ENCODE measurements at places on chromosomes 13 and 19.
A peak's percentile ranks its signal among the peaks of the same experiment; 100 is the strongest.

DNA sequence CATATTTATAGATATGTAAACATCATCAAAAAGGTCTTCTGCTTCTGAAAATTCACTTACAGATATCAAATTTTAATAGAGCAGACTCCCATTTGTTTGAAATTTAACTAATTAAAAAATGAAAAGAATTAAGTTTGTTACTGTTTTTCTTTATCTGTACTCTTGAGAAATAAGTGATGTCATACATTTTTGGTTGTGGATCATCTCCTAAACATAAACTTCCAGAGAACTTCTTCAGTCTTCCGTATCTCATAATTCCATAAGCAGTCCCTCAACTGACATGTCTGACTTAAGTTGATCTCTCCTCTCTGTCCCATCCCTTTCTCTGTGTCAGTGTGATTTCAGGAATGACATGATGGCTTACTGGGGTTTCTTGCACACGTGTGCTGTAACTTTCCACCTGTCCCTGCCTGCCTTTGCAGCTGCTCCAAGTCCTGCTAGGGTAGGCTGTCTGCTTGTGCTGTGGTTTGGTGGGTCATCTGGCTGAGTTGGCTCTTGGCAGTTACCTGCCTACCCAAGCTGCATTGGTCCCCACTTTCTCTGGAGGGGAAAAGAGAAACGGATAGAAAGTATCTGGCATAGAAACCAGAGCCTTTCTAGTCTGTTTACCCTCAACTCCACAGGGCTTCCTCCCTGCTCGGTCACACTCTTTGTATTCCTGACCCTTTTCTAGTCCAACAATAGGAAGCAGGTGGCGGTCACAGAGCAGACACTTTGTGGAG is 127.1 kb downstream of the GGACT start:
- DNase-seq, result no peak

GRCh38 chr13:97387890-97388289 is 46.1 kb upstream of the RAP2A start:
- DNase-seq, result no peak

GRCh38 chr19:38170334-38170733 is 53.7 kb downstream of the DPF1 start:
- DNase-seq, result no peak

- no peak for DNase-seq
Measured at GRCh38 chr13:23771552-23771951, 117.6 kb downstream of the MIPEP start.

- no peak for DNase-seq
Measured at GRCh38 chr13:77930430-77930829, 11.8 kb upstream of the EDNRB start.

DNA sequence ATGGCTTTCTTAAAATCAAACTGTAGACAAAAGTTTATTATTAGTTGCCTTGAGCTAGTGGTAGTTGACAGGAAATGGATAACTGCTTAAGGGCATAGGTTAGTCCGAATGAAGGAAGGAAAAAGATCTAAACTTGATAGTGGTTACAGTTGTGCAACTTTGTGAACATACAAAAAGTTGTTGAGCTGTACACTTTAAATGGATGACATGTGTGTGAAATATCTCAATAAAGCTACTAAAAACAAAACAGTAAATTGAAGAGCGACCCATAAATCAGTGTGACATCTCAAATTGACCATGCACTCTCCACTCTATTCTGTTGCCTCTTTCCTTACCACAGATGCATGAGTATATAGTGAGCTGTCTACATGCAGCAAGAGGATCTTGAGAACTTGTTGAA is 1757.8 kb downstream of the PCDH9 start:
- DNase-seq, result no peak

- peak; percentile 5 for DNase-seq
Measured at GRCh38 chr13:24997367-24997967, 98.5 kb upstream of the PABPC3 start.

DNA sequence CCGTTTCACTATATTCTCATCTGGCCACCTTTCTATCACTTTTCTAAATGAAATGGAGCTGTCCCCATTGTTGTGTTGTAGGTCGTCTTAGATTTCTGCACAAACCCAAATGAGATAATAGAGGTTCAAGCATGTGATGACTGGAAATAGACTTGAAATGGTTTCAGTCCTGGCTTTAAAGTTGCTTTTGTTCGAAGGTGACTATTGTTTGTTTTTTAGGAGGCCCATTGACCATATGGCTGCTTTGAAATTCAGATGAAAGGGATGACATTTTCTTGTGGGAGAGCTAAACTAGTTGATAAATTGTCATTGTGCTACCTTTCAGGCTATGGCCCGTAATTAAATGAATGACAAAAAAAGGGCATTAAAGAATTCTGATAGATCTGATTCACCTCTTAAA is 583.7 kb downstream of the GPC6 start:
- no peak for DNase-seq

GRCh38 chr19:13001502-13002165 is 6.4 kb downstream of the NFIX start:
- DNase-seq, result no peak

DNA sequence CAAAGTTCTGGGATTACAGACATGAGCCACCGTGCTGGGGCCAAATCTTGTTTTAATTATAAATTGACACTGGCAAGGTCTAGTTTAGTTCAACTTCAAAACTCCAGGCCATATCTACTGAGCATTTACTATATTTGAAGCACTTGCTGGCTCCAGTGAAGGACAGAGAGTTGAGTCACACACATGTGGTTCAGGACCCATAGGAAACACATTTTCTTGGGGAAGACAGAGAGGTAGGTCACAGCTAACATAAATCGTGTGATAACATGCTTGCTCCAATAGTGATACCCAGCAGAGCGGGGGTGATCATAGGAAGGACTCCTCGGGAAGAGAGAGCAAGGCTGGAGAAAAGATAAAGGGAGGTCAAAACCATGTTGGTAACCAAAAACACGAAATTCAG is 170.6 kb upstream of the TSC22D1 start:
- no peak for DNase-seq

DNA sequence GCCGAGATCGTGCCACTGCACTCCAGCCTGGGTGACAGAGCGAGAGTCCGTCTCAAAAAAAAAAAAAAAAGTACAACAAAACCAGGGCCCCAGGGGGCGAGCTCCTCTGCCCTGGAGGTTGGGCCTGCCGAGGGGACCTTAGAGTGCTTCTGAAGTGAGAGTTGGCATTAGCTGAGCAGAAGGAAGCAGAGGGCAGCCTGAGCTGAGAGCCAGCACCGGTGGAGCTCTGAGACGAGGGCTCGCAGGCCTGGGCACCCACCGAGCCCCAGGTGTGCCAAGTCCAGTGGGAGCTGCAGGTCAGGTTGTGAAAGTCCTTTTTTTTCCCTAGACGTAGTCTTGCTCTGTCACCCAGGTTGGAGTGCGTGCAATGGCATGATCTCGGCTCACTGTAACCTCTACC is 46.0 kb downstream of the KDM4B start:
- DNase-seq, result no peak

- DNase-seq, result no peak
Measured at GRCh38 chr13:110360598-110360997, 53.5 kb downstream of the COL4A2 start.

GRCh38 chr13:51003642-51004041 is 94.1 kb downstream of the RNASEH2B start:
- no peak for DNase-seq

DNA sequence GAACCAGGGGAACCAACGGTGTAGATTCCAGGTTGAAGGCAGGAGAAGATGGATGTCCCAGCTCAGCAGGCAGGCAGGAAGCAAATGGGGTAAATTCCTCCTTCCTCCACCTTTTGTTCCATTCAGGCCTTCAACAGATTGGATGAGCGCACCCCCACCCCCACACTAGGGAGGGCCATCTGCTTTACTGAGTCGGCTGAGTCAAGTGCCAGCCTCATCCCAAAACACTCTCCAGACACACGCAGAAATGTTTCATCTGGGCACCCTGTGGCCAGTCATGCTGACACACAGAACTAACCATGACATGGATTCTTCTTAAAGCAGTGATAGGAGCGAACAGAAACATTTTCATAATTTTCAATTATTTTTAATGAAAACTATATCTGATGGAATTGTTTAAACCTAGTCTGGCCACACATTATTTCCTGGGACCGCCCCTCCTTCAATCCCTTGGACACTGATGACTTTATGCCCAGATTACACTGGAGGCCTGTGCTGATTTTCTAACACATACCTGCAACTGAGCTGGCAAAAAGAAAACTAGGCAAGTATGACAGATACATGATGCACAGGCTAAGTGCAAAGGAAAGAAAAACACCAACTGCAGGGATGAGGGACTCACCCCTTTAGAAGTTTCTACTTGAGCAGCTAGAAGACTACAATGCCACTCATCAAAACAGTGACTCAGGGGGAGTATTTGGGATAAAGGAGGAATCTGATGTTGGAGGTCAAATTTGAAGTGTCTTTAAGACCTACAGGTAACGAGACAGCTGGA is 154.2 kb downstream of the TNFRSF19 start:
- no peak for DNase-seq

DNA sequence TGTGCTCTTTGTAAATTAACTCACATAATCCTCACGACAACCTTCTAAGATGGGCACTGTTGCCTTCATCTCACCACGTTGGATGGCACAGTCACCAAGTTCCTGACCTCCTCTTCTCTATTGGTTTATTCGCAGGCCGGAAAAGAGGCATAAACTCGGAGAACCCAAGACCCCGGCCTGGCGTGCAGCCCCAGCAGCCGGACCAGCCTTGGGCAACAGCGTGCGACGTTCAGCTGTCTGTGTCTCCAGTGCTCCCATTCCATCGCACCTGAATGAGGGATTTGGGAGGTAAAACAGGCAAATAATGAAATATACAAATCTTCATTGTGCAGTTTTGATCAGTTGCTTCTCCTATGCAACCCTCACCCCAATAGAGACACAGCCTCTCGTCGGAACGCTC is 34.5 kb upstream of the GAS6 start:
- no peak for DNase-seq

DNA sequence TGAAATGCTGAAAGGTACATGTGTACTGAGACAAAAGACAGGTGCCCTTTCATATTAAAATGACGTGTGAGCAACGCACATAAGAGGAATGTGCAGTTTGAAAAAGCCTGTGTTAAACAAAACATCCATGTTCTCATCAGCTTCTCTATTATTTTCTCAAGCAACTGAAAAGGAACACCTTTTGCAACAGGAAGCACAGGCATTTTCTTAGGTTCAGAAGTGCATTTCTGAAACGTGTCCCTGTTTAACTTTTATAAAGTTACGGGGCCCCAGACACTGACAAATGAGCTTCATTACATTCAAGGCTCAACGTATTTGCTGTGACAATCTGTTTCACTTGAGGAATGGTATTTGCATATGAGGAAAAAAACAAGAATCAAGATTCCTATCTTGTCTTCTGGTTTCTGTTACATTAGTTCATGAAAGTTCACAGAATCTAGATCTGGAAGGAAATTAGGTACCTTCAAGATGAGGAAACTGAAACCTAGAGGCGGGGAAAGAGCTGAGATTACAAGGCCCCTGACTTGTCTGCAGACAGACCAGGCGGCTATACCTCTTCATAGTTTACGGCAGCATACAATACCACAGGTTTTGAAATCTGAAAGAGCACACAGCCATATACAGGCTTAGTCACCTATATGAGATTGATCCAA is 431.7 kb downstream of the KLF12 start:
- no peak for DNase-seq

GRCh38 chr13:90184355-90184754 is 1163.1 kb upstream of the MIR17HG start:
- no peak for DNase-seq

DNA sequence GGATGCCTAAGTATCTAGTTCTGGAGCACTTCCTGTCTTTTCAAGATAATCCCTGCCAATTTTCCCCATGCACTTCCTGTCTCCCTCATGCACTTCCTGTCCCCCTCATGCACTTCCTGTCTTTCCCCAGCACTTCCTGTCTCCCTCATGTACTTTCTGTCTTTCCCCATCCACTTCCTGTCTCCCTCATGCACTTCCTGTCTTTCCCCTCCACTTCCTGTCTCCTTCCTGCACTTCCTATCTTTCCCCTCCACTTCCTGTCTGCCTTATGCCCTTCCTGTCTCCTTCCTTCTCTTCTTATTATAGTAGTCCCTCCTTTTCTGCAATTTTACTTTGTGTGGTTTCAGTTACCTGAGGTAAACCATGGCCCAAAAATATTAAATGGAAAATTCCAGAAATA is 3.0 kb upstream of the TNNT1 start:
- peak; percentile 51 for DNase-seq

GRCh38 chr13:109983447-109983846 is 197.1 kb upstream of the IRS2 start:
- DNase-seq, result no peak

- DNase-seq, result no peak
Measured at GRCh38 chr13:31826521-31826920, 87.2 kb downstream of the RXFP2 start.

- no peak for DNase-seq
Measured at GRCh38 chr19:33960566-33960965, 163.9 kb downstream of the KCTD15 start.

GRCh38 chr13:45899406-45899805 is 47.9 kb upstream of the SIAH3 start:
- DNase-seq, result no peak

DNA sequence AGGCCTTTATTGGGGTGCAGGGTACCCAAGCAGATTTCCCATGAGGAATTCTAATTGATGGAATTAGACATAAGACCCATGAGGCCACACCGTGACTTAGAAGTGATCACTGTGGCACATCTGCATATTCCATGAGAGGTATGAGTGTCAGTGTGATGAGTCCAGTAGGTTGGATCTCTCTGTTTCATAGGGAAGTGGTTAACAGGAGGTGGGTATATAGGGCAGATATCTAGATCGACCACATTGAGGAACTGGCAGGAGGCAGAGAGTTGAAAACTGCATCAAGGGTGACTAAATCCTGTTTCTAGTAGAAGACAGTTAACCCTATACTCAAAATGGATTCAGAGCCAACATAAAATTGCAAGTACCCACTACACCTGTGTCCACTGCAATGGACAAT is 68.6 kb upstream of the MIR17HG start:
- no peak for DNase-seq

GRCh38 chr13:58300224-58300623 is 668.7 kb downstream of the PCDH17 start:
- DNase-seq, result no peak

- no peak for DNase-seq
Measured at GRCh38 chr13:20808874-20809273, 35.1 kb upstream of the EEF1AKMT1 start.

DNA sequence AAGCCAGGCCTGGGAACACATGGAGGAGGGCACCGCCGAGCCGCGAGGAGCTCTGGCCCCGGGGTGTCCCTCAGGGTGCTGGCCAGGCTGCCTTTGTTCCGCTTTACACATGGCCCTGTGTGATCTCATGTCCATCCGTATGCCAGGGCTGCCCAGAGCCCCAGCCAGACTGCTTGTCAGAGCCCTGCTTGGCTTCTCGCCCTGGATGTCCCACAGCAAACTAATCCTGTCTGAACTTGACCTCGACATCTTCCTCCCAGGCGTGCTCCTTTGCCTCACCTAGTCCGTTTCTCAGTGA is 14.3 kb downstream of the BCKDHA start:
- DNase-seq, result no peak
